Ureter (tissue), 1 donor: ENCODE measurements at places on chromosomes 4 and X. TPM values are rescaled to one million over a fixed set of nuclear protein-coding genes. Genes with fewer than 3 reads are reported as not detected.

IQSEC2 gene
- 31.7 TPM for total RNA-seq

VCX3B gene
- total RNA-seq, result not detected

DNA sequence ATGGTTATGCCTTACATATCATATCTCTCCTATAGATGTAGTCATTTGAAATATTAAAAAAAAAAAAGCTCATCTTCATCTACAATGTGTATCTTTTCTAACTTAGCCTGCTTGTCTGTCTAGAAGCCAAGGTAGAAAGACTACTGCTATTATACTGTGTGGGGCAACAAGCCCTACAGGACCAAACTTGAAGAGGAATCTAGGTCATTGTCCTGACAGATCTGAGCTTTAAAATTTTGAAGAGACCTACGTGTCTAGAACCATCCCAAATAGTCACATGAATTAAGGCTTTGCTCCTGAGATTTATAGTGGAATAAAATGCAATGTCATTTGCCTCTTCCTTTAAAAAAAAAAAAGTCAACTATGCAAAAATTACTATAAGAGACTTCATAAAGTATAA lies 95.8 kb downstream of the PALLD start:
- DNase-seq, result no peak

BTK gene
- 7.9 TPM for total RNA-seq
